ENCODE measurements at places on chromosomes 6 and 20.
A peak's percentile ranks its signal among the peaks of the same experiment; 100 is the strongest.

GRCh38 chr6:111600588-111601445 is 4.9 kb downstream of the TRAF3IP2 start:
- no peak for DNase-seq

- DNase-seq: no peak
Observed at GRCh38 chr6:17015551-17016381, 86.1 kb upstream of the STMND1 start.

DNA sequence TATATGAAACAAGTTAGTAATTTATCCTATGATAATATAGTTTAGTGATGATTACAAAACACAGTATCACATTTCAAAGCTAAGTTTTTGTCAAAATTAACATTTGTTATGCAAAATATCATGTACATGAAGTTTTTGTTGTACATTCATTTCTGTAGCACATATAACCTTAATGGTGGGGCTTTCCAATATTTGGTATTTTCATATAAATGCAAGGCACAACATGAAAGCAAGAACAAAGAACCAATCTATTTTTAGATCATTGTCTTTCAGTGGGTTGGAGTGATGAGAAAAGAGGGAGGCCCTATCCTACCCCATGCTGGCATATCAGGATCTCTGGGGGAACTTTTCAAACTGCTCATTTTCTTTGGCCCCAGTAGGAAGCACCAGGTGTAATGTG is 53.4 kb downstream of the FAM83B start:
- DNase-seq: no peak

- no peak for DNase-seq
Observed at GRCh38 chr6:14719270-14719669, 526.6 kb upstream of the JARID2 start.

DNA sequence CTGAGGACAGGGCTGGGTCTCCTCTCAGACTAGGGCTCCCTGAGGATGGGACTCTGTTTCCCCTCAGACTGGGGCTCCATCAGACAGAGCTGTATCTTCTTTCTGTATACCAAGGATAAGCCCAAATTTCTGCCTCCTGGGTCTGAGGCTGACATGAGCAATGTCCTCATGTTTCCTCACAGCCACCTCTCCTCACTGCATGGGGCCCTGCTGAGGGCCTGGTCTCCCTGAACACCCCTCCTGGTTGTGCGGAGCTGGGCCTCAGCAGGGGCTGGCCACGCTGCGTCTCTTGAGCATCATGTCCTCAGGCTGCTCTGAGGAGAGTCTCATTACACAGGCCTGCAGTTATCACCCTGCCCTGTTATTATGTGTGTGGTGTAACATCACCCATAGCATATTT is 144.6 kb downstream of the LRFN2 start:
- no peak for DNase-seq

DNA sequence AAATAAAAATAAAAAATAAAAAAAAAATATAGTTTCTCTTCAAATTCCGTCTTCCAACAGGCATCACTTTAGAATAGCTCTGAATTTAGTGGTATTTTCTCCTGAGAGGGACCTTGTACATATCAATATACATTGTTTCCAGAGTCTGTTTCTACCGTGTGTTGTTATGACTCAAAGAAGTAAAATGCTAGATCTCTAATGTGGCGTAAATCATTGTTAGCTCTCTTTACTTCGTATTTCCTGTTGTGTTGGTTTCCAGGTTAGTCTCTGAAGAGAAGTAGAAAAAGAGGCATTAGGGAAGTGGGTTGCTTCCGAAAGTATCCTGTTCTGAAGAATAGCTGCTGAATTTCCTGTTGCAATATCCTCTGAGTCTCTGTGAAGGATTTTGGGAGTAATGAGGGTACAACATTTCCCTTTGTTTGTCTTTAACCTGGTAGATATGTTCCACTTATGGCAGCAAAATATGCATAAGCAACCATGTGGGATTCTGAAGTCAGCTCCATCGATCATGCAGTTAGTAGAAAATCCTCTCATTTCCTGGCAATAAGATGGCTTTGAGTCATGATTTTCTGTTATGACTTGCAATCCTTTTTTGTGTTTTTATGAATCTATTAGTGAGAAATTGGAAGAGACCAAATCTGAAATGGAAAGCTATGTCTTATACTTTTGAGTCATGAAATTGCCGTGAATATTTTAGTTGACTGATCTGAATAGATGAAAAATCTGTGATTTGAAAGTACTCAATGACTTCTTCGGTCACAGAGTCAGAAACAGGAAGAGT is 42.0 kb upstream of the MCHR2 start:
- DNase-seq: peak; percentile 10

DNA sequence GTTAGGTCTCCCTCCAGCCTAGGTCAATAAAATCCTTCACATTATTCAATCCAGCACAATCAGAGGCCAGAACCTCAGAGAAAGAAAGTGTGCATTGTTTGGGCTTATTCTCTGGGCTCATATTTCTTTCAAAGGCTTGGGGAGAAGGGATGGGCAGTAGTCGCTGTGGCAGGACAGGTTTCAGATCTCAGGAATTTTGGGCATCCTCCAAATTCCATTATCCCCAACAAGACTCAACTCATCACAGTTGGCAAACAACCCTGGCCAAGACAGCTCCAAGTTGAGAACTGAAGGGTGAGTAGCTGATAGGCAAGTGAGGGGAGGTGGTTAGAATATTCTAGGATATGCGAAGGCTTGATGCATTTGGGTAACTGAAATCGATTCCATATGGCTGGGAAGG is 27.2 kb upstream of the CHD6 start:
- DNase-seq: no peak

GRCh38 chr6:76888351-76888750 is 574.9 kb downstream of the HTR1B start:
- no peak for DNase-seq

DNA sequence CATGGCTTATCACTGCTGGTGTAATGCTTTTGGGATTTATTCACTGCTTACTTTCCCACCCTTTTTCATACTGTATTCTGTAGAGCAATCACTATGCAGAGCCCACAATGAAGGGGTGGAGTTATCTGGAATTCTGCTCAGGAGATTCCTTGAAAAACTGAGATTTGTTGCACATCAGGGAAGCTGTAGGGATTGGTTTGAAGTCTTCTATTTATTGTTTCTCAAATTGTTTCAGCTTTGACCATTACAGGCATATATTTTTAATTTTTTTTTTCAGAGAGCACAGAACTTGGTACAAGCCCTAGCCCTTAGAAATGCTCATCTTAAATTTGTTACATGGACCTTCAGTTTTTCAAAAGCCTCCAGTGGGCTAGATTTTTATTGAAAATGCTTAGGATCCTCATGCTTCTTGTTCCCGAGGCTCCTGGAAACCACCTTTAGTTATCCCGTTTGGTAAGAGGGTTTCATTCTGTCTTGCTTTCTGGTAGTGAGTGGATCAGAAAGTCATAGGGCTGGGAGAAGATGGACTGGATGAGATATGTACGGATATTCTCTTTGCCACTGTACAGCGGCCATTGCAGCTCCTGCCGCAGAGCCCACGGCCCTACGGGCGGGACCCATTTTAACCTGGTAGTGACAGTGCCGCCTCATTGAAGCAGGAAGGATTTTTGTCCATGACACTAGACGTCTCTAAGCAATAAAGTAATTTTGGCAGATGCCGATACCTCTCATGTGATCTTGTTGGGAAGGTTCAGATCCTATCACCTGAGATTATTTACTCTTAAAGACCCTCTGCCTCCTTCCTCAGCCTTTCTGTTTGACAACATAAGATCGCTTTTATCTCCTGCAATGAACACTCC is 45.3 kb upstream of the ZNF184 start:
- DNase-seq: peak; percentile 41

DNA sequence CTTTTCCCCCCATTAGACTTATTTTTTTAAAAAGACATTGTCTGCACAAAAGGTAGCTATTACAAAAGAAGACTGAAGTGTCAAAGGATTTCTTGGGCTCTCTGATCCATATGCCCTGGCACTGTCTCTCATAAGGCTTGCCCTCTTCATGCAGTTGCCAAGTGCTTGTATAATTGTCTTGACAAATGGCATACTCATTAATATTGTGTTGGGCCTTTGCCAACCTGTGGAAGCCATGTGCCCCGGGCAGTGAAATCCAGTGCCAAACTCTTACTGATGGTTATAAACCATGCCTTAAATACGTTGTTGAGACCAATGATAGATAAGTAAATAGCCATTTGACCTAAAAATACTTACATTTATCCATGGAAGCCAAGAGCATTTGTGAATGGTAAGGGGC is 98.1 kb downstream of the FARS2 start:
- no peak for DNase-seq

DNA sequence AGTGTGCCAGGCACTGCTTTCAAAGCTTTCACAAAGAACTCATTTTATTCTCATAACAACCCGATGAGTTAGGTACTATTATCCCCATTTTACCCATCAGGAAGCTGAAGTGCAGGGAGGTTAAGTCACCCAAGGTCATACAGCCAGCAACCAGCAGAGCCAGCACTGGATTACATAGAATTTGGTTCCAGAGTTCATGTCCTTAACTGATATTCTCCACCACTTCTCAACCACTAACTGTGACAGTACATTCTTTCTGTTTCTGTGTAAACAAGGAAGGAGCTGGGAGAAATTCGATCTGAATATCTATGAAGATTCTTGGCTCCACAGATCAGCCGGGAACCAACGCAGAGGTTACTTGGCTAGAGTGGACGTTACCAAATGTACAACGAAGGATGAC is 98.0 kb downstream of the KIF16B start:
- no peak for DNase-seq

DNA sequence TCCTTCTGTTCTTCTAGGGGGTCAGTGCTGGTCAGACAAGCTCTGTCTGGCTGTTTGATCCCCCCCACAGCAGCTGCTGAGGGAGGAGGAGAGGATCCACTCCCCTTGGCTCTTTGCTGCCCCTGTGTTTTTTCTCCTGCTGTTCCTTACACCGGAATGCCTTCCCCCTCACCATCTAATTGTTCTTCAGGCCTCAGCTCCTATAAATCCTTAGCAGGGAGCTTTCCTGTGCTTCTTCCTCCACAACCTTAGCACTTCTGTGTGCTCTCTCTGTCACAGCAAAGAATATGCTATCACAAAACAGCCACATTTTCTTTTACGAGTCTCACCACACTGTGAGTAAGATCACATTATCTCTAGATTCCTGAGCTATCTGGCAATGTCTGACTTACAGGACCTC is 196.6 kb downstream of the OTOR start:
- DNase-seq: no peak

- DNase-seq: peak; percentile 19
Observed at GRCh38 chr6:125839471-125839870, 48.7 kb downstream of the NCOA7 start.

DNA sequence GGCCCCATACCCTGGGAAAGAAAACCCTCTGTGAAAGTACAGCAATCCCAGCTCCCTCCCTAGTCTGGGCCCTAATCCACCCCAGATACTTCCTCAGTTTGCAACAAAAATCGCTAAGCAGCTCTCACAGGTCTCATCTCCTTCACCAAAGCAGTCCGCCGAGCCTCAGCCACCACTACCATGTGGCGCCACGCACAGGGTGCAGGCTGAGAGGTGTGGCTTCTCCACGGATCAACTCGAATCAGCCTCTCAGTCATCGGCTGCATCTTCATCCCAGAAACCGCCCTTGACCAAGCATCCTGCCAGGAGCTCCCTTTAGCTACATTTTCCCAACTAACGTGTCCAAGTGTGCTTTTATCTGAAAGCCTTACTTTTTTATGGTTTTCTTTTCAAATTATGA is 50.7 kb downstream of the ANKRD60 start:
- no peak for DNase-seq

DNA sequence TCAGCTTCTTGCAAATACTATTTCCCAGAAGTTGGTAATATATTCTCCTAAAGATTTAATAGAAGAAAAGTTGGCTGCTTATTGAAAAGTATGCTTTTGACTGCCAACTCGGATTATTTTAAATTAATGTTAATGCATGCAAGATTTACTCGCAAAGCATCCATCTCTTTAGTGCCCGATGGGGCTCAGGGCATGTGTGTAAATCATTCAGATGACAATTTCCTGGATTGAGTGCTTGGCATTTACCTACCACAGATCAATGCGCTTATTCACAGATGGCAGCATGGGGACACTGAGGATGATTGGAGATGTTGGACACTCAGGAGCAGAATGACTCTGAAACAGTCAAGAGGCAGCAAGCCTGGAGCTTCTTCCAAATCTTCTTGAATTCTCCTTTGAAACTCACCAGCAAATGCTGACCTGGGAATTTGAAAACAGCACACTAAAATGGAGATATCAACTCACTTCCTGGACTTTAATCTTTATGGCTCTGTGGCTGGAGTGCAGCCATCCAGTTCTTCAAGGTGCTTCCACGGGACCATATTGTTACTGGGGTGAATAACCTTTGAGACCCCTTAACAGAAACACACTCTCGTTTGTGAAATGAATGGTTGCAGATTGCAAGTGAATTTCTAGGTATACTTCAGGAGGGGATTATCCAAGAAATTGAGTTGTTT is 34.1 kb upstream of the TIAM2 start:
- DNase-seq: no peak

DNA sequence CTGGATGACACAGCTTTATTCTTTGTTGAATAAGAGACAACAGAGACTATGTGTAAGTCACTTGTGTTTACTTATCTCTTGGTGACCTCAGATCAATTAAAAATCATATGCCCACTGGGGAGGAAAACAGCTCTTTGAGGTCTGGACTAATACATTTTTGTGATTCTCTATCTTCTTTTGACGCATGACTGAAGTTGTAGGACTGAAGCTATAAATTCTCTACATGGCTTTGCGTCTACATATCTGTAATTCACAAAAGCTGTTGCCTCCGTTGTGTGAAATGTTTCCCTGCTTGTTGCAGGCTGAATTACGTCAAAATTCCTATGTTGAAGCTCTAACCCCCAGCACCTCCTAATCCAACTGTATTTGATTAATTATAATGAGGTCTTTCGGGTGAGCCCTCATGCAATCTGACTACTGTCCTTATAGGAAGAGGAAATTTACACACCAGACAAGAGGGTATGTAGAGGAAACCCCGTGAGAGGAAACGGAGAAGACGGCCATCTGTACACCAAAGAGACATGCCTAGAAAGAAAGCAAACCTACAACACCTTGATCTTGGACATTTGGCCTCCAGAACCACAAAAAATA is 481.6 kb downstream of the PRKN start:
- DNase-seq: no peak

DNA sequence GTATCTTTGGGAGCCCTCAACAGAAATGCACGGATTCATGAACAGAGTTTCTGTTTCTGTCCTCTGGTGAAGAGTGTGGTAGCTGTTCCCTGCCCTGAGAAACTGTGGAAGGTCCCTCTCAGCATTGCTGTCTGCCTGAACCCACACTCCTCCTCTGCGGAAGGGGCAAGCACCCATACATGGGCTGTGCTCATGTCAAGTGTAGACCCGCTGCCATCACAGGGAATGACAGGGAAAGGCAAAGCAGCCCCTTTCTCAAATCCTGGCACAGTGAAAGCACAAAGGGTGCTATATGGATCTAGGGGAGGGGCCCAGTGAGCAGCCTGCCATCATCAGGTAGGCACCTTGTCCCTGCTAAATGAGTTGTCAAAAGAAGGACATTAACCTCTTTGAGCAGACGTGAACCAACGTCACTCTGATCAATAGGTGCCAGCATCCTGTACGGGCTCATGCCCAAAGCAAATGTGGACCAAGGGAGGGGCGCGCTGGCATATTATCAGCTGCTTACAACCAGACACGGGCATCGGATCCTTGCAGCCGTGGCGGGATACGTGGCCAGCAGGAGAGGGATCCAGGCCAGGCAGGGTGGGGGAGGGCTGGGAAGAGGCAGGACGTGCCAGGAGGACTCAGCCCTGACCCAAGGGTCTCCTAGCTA is 231.2 kb upstream of the PMEPA1 start:
- DNase-seq: no peak

All from Daoy (cell line).